ENCODE measurements at places on chromosomes 16 and 17.

- peak overlapping the region; percentile 40 for H3K27ac ChIP-seq
- H3K27me3 ChIP-seq = no peaks in the 10 kb centered on the region
- H3K36me3 ChIP-seq = no peaks in the 10 kb centered on the region
- H3K4me1 ChIP-seq = peaks cover 14% of the 10 kb centered on the region
- H3K4me3 ChIP-seq = no peak overlapping the region
These were observed 29.7 kb upstream of the PEMT start for GRCh38 chr17:17621254-17621653.

GRCh38 chr16:5851393-5851982, 753.9 kb upstream of the EEF2KMT start:
- no peaks in the 10 kb centered on the region for H3K36me3 ChIP-seq
- no peaks in the 10 kb centered on the region for H3K4me1 ChIP-seq
- no peak overlapping the region for H3K4me3 ChIP-seq
- no peak overlapping the region for H3K27ac ChIP-seq
- DNase-seq = no peak

- no peak overlapping the region for H3K27ac ChIP-seq
- H3K4me3 ChIP-seq = no peak overlapping the region
- H3K36me3 ChIP-seq = peaks cover 1% of the 10 kb centered on the region
These were observed 45.7 kb downstream of the FZD2 start for GRCh38 chr17:44602970-44603369.

GRCh38 chr17:67469208-67469980, 92.3 kb downstream of the PITPNC1 start:
- no peak overlapping the region for H3K27ac ChIP-seq
- peaks cover 1% of the 10 kb centered on the region for H3K36me3 ChIP-seq
- peaks cover 8% of the 10 kb centered on the region for H3K4me1 ChIP-seq
- DNase-seq = no peak

DNA sequence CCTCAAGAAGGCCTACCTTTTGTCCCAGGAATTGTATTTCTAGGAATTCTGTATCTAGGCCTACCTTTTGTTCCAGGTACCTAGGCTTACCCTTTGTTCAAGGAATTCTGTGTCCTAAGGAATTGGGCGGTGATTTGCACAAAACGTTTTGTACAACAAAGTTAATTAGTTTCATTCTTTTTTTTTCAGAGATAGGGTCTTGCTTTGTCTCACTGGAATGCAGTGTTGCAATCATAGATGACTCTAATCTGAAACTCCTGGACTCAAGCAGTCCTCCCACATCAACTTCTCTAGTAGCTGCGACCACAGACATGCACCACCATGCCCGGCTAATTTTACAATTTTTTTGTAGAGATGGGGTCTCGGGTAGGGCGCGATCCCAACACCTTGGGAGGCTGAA, 7.0 kb downstream of the CDR2L start:
- peaks cover 3% of the 10 kb centered on the region for H3K27me3 ChIP-seq
- no peak for DNase-seq
- H3K4me1 ChIP-seq = peaks cover 4% of the 10 kb centered on the region
- H3K27ac ChIP-seq = no peak overlapping the region

DNA sequence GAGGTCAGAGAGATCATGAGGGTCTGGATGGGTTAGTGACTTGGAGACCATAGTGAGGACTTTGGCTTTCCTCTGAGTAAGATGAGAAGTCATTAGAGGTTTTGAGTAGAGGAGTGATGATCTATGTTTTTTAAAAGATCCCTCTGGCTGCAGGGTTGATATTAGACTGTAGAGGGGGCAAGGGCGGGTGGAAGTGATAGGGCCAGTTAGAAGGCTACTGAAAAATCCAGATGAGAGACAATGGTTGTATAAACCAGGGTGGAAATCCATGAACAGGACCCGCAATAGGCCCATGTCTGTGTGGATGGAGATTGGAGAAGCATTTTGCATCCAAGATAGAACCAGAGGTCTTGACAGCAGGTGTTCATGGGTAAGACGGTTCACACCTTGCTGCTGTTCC, 9.8 kb downstream of the ITGAL start:
- H3K4me1 ChIP-seq = peaks cover 16% of the 10 kb centered on the region
- H3K4me3 ChIP-seq = no peak overlapping the region
- no peaks in the 10 kb centered on the region for H3K27me3 ChIP-seq
- H3K36me3 ChIP-seq = peaks cover 42% of the 10 kb centered on the region

GRCh38 chr17:1928976-1929375, 96.2 kb downstream of the RTN4RL1 start:
- no peaks in the 10 kb centered on the region for H3K4me1 ChIP-seq
- no peak for DNase-seq
- peaks cover 9% of the 10 kb centered on the region for H3K27me3 ChIP-seq
- H3K4me3 ChIP-seq = no peak overlapping the region

DNA sequence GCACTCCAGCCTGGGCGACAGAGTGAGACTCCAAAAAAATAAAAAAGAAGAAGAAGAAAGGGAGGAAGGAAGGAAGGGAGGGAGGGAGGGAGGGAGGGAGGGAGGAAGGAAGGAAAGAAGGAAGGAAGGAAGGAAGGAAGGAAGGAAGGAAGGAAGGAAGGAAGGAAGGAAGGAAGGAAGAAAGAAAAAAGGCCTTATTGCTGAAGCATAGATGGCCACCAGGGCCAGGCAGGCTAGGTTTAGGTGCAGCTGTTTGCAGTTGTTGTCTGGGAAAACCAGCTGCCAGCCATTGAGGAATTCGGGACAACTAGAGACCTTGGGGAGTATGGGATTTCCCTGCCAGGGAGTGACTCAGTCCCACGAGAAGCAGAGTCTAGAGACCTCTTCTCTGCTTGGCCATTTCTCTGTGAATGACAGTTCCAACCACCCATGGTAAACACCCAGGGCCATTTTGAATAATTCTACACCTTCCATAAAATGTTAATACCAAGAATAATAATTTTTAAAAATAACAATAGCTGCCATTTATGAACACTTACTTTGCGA, 31.0 kb downstream of the SCNN1B start:
- H3K4me1 ChIP-seq = peaks cover 27% of the 10 kb centered on the region
- no peaks in the 10 kb centered on the region for H3K36me3 ChIP-seq
- no peak overlapping the region for H3K27ac ChIP-seq
- H3K27me3 ChIP-seq = no peaks in the 10 kb centered on the region
- no peak for DNase-seq

DNA sequence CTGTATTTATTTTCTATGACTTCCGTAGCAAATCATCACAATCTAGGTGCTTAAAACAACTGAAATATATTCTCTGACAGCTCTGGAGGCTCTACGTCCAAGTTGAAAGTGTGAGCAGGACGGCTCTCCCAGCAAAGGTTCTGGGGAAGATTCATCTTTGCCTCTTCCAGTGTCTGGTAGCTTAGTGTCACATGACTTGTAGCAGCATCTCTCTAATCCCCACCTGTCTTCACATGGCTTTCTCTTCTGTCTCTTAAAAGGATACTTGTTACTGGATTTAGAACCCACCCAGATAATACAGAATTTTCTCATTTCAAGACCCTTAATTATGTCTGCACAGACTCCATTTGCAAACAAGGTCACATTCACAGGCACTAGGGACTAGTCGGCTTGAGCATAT, 687.7 kb upstream of the RBFOX1 start:
- no peak overlapping the region for H3K27ac ChIP-seq
- no peak overlapping the region for H3K4me3 ChIP-seq
- H3K36me3 ChIP-seq = no peaks in the 10 kb centered on the region
- DNase-seq = no peak
- H3K27me3 ChIP-seq = peaks cover 2% of the 10 kb centered on the region

DNA sequence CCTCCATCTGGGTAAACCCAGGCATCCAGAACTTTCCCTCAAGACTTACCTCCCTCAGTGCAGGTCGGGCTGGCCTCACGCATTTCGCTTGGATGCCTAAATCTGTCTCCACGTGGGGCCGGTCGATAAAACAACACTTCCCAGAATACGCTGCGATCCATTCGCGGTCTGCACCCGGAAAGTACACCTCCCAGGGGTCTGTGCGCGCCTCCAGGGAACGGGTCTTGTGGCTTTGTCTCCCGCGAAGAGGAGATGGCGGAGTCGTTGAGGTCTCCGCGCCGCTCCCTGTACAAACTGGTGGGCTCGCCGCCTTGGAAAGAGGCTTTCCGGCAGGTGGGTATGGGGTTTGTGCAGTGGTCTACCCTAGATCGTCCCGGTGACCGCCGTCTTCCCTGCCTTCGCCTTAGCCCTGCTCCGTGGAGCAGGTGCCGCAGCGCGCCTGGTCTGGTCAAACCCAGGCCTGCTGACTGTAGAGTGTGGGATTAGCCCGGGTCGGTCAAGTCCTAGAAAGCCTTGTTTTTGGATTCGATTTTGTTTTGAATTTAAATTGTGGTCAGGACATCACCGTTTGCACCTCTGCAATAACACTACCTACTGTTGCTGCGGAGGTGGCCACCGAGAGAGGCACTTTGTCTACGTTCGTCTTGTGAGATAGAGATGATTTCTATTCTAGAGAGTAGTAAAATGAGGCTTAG, at the start of gene RPAIN:
RPAIN (plus strand) TSS at position 224 of the 695 bp plus-strand sequence; CDS start at position 253, 29 bp downstream.
- no peak for DNase-seq
- H3K4me1 ChIP-seq = peaks cover 21% of the 10 kb centered on the region
- H3K4me3 ChIP-seq = peak within 1 kb of the TSS; percentile 98
- peaks cover 10% of the 10 kb centered on the region for H3K36me3 ChIP-seq

GRCh38 chr16:87183647-87184046, 133.5 kb downstream of the C16orf95 start:
- H3K36me3 ChIP-seq = no peaks in the 10 kb centered on the region
- H3K4me3 ChIP-seq = no peak overlapping the region
- peaks cover 7% of the 10 kb centered on the region for H3K4me1 ChIP-seq
- no peak for DNase-seq
- peaks cover 9% of the 10 kb centered on the region for H3K27me3 ChIP-seq
- no peak overlapping the region for H3K27ac ChIP-seq

DNA sequence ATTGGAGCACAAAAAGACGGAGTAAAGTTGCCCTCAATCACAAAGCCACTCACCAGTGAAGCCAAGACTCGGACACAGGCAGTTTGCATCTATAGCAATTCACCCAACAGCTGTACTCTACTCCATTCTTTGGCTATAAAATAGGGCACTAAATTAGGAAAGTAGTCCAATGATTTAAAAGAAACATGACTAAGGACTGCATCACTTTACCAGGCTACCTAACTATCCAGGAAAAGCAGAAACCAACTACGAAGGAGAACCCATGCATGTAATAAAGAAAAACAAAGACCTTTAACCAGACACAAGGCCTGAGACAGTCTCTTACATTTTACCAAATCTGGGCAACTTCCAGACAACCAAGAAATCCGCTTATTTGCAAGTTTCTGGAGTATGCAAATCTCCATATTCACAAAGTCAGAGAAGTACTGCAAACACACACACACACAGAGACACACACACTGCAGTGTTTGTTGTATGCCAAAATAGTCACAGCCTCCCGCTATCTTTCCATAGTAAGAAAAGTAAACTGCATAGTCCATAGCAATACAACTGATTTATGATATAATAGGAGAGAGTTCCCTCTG, 59.8 kb downstream of the CDH11 start:
- no peaks in the 10 kb centered on the region for H3K4me1 ChIP-seq
- no peaks in the 10 kb centered on the region for H3K36me3 ChIP-seq
- H3K27ac ChIP-seq = no peak overlapping the region
- no peak overlapping the region for H3K4me3 ChIP-seq

GRCh38 chr16:81284995-81285600, 29.7 kb upstream of the GAN start:
- no peaks in the 10 kb centered on the region for H3K36me3 ChIP-seq
- no peak for DNase-seq
- no peak overlapping the region for H3K4me3 ChIP-seq
- peaks cover 1% of the 10 kb centered on the region for H3K27me3 ChIP-seq

DNA sequence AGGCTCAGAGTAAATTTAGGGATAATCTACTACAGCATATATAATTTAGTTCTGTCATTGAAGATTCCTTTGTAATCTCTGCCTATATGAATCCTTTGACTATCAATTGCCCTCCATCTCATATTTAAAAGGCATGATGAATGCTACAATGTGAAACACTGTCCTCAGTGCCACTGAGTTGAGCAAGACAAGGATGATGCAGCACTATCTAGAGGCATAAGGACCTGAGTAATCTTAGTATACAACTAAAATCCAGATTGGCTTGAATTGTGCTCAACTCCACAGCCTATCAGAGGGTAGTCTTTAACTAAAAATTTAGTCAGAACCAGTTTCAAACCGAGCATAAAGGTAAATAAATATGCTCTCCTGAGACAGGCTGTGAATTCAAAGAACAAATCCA, 11.6 kb upstream of the STRADA start:
- H3K4me1 ChIP-seq = peaks cover 8% of the 10 kb centered on the region
- no peak overlapping the region for H3K4me3 ChIP-seq
- no peak overlapping the region for H3K27ac ChIP-seq
- peaks cover 28% of the 10 kb centered on the region for H3K36me3 ChIP-seq

DNA sequence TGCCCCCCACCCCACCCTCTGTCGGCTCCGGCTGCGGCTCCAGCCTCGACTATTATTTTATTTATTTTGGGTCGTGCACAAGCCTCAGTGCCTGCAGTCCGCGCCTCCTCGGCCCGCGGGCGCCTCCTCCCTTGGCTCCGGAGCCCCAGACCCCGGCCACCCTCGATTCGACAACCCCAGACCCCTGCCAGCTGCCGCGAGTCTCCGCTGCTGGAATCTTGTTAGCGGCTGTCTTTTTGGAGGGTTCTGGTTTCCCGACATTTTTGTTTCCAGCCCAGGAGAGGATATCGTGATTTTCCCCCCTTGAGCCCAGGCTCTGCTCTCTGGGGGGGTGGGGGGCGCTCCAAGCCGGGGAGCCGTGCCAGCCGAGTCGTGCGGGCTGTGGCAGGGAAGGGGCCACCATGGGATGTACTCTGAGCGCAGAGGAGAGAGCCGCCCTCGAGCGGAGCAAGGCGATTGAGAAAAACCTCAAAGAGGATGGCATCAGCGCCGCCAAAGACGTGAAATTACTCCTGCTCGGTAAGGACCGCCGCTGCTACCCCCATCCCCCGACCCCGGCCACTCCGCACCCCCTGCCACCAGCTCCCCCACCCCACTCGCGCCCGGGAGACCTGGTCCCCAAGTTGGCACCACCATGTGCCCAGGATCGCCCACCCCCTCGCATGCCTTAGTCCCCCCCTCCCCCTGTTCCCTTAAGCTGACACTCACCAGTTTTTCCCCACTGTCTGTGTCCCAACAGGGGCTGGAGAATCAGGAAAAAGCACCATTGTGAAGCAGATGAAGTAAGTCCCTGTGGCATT, 746 bp downstream of the GNAO1 start:
- H3K4me3 ChIP-seq = peak overlapping the region; percentile 90
- H3K27me3 ChIP-seq = peaks cover 14% of the 10 kb centered on the region
- DNase-seq = no peak
- H3K36me3 ChIP-seq = no peaks in the 10 kb centered on the region

GRCh38 chr17:52213451-52213850, 54.9 kb upstream of the CA10 start:
- no peak for DNase-seq
- H3K27ac ChIP-seq = no peak overlapping the region

DNA sequence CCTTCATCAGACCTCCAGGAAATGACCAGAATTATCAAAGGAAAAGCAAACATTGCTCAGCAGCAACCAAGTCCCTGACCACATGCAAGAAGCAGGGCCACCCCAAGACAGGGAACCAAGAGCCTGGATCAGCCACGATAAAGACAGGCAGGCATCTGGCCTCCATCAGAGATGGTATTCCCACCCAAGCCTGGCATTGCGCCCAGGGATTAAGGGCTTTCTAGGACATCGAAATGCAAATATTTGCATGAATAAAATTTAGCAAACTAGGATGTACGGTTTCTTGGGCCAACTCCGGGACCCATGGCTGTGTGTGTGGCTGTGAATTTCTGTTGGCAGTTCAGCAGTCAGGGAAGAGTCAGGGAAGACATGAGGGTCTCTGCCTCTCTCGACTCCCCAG, 241.4 kb upstream of the DYNLRB2 start:
- DNase-seq = no peak
- H3K36me3 ChIP-seq = no peaks in the 10 kb centered on the region
- H3K4me3 ChIP-seq = no peak overlapping the region
- no peak overlapping the region for H3K27ac ChIP-seq
- peaks cover 10% of the 10 kb centered on the region for H3K27me3 ChIP-seq

All from memory B cell (primary cell).